ENCODE measurements at places on chromosomes 2 and 18.

DNA sequence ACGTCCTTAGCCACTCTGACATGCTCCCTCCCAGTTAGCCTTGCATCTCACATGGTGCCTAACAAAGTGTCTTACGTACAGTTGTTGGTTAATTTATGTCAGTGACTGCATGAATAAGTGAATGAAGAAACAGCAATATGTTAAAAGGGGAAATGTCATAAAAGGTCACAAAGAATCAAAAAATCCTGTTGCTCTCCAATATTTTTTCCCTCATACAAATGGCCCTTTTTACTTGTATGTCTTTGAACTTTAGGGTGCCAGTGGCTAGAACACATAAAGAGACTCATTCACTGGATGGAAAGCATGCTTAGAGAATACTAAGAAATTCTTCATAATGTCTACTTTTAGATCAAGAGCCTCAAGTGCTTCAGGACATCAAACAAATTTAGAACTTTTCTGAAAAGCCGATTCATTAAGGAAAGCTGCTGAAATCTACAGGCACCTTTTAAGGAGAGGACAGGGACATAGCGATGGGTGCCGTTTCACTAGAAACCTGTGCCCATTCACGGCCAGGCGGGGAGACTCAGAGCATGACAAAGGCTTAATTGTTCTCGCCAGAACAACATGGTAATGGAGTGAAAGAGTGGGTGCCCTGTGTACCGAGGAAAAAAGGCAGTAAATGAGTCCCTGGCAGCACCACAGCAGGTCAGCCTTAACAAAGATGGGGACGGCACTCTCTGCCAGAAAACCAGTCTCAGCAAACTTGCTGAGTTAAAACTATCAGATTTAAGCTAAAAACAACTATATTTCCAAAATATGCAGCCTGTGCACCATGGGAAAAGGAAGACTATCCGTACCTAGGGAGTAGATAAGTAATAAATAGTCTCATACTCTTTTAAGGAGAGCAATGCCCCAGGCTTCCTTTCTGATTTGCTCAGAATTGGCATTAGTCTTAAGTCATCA is 71.6 kb upstream of the SPTBN1 start:
- no peak for DNase-seq

DNA sequence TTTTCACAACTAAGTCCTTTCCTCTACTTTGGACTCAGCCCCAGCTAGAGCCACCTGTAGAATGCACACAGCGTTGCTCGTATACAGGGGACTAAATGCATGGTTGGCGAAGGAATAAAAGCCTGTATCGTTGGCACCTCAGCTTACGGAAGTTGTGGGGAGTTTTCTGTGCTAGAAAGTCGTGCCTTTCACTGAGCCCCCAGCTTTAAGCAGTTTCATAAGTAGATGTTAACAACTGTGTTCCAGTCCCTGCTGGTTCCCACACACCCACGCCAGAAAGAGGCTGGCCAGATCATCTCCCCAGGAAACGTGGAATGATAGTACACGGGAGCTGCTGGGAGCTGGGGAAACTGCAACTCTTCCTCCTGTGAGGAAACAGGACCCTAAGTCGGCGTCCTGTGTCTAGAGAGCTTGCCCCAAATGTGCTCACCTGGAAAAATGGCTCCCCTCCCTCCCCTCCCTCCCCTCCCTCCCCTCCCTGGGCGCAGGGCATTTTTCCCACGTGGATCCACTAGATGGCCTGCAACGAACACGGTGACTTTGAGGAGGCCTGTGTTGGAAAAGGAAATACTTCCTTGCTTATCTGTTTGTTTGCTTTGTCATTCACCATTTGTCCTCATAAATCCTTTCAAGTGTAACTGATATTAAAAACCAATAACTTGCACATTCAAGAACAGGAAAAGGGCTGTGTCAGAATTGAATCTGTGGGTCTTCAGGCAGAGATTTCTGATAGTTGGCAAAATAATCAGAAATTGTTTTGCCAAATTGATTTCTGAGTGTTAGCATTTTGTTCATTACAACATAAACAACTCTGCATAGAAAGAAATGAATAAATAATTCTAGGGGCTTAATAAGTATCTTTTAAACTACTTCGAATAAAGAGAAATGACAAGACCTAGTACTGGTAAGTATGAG is 43.9 kb upstream of the RFX8 start:
- DNase-seq: peak; percentile 52

DNA sequence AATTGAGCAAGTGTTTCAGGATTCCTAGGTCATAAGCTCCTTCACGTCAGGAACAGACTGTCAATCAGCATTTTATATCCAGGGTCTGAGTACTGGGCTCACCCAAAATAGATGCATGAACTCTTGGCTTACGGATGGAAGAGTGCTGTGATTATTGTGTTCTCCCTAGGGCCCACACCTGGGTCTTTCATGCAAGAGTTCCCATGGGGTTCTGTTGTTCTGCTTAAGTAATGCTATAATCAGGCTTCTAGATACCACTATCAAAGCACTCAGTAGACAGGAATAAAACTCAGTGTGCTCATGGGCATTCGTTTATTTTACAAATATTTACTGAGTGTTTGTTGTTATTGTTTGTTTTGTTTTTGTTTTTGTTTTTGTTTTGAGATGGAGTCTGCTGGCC is 46.4 kb upstream of the PMAIP1 start:
- no peak for DNase-seq

GRCh38 chr2:45750484-45750883 is 99.0 kb downstream of the PRKCE start:
- DNase-seq: no peak

GRCh38 chr18:78875016-78875777 is 104.4 kb upstream of the SALL3 start:
- peak; percentile 5 for DNase-seq

DNA sequence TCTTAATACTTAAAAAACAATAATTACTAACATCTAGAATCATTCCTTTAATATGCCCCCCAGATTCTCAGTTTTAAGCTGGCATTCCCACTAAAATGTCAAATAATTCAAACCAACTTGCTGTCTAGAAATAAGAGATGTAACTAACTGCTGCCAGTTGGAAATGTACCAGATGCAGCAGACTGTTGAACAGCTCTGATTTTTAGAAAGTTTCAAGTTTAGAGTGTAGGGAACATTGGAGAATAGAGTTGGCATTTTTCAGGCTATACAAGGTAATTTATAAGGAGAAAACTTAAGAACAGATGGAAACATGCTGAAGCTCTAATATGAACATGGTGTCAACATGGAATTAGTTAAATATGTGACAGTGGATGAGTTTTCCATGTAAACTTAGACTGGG is 101.4 kb downstream of the PTRHD1 start:
- DNase-seq: no peak

GRCh38 chr18:23986600-23987359 is 27.8 kb upstream of the TTC39C start:
- no peak for DNase-seq

DNA sequence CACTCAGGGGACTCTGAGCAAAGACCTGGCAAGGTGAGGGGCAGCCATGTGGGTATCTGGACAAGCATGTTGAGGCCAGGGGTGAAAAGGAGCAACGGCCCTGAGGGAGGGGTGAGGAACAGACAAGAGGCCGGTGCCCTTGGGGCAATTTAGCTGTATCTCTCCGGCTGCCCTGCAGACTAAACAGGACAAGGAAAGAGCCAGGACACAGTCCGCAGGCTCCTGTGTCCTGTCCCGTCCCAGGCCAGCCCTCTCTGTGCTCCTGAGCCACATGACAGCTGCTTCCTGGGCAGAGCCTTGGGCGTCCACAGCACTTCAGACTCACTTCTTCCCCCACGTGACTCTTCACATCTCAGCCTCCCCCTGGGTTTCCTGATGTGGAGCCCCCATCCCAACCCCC is 206.1 kb downstream of the KLHL29 start:
- no peak for DNase-seq

GRCh38 chr2:47905386-47906156 is 727 bp downstream of the FBXO11 start:
- DNase-seq: peak; percentile 32

DNA sequence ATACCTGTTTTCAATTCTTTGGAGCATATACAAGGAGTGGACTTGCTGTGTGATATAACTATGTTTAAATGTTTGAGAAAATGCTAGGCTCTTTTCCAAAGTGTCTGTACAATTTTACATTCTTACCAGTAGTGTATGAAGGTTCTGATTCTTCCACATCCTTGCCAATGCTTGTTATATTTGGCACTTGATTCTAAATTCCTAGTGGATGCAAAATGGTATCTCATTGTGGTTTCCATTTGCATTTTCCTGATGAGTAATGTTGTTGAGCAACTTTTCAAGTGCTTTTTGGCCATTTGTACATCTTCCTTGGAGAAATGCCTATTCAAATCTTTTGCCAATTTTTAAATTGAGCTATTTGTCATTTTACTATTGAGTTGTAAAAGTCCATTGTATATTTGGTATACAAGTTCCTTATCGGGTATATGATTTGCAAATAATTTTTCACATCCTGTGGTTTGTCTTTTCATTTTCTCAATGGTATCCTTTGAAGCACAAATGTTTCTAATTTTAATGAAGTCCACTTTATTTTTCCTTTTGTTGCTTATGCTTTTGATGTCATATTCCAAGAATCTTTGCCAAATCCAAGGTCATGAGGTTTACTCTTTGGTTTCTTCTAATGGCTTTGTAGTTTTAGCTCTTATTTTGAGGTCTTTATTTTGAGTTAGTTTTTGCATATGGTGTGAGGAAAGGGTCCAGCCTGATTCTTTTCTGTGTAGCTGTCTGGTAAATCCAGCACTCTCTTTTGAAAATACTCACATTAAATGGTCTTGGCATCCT is 33.2 kb upstream of the CWC22 start:
- DNase-seq: no peak

DNA sequence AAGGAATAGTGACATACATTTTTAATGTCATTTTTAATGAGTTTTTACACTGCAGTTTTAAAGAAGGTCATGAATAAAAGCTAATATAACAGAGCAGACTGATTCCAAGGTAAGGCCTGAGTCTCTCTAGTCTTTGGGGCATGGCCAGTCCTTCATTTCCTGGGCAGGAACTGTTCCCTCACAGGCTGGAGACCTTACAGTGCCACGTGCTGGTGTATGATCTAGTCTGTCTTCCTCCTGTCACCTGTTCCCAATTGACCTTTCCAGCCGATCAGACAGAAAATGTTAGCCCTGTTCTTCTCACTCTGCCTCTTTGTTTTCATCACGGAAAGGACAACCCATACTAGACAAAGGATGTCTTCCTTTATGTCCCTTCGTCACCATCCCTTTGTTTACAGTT is 33.6 kb downstream of the ZCCHC2 start:
- DNase-seq: no peak

DNA sequence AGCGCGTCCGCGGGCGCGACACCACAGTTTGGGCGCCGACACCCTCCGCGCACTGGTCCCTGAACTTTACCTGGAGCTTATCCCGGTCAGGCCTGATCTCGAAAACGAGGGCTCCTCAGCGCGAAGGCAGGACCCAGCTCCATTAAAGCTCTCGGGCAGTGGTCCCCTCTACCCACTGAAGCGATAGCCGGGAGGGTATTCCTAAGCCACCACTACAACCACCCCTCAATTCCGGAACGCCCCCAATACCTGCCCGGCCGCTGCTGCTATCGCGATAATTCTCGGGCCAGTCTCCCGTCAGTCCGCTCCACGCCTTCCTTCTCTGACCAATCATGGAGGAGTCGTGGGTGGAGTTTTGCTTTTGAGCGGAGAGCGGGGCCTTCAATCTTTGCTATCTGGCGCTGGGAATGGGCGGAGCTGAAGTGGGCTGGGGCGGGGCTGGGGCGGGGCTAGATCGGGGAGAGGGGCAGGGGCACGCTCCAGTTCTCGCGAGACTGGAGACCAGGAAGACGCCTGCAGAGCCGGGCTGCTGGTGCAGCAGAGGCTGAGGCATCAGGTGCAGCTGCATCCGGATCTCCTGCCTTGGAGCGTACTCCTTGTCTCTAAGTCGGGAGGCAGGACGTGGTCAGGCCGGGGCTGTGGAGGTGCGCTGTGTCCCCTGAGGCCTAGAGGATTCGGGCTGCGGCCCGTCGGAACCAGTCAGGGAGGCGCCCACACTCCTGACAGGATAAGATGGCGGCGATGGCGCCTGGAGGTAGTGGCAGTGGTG is at the start of the genes PIGN and RELCH:
Gene PIGN, minus strand, starts transcription at position 283 of the 769 bp plus-strand sequence. CDS start 25,703 bp downstream, outside the sequence.
Gene RELCH, plus strand, starts transcription at position 482 of the 769 bp plus-strand sequence. Its CDS starts 251 bp downstream, at position 733.
- peak; percentile 89 for DNase-seq

DNA sequence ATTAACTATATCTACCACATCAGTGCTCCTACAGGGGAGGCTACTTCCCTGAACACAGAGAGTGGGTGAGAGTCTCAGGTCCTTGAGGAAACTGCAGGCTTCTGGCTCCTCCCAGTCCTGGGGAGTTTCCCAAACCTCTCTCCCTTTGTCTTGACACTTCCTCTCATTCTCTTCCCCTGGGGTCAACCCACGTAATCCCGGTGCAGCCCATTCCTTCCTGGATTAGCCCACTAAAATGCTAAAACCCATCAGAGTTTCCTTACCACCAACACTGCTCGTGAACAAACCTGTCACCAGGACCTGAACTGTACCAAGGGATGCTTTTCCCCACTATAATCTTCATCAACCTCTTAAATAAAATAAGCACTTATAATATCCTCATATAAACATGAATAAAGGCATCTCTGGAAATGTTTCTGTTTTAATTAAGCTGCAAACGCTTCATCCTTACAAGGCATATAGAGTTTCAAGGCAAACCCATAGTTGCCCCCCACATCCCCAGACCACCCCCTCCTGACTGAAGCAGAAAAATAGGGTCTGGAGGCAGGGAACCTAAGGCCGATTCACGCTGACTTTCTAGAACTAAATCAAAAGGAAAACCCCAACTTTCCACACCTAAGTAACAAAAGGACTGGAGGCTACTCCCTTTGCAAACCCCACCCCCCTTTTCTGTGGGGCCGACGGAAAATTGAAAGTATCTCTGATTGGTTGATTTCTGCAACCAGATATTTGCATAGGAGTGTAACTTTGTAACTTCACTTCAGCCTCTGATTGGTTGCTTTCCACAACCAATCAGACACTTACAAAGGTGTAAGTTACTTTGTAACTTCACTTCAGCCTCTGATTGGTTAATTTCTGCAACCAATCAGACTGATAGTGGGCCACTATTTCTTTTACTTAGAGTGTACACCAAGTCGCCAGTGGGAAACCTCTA is 19.0 kb downstream of the TMSB10 start:
- no peak for DNase-seq

DNA sequence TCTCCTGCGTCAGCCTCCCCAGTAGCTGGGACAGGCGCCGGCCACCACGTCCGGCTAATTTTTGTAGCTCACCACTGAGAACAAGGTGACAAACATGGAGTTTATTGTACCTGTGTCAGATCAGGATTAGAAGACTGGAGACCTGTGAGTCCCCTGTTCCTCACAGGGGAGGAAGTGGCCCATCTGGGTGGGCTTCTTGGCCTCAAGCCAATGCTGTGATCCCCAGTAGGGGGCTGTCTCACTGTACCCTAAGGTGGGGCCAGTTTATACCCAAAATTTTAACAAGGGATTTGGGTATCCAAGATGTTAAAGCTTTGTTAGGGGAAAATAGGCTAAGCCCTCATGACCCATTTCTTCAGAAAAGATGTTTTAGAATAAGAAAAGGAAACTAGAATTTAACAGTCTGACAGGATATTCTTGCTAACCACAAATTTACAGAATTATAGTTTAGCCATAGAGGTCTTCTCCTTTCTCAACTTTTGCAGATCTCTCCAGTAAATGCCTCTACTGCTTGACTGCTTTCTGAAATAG is 16.3 kb downstream of the PCBP1 start:
- DNase-seq: no peak

DNA sequence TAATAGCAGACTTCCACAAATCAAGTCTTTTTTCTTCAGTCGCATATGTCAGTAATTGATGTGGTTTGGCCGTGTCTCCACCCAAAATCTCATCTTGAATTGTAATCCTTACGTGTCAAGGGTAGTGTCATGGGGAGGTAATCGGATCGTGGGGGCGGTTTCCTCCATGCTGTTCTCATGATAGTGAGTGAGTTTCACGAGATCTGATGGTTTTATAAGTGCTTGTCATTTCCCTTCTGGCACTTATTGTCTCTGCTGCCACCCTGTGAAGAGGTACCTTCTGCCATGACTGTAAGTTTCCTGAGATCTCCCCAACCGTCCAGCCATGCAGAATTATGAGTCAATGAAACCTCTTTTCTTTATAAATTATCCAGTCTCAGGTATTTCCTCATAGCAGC is 478.8 kb downstream of the PTPRM start:
- no peak for DNase-seq

Measured in PC-9 (cell line).